Stimulated activated CD4-positive, alpha-beta T cell treated with anti-CD3 and anti-CD28 coated beads, Interleukin-4, amount 100 ng/mL, for 24 hours (primary cell): ENCODE measurements at places on chromosomes 2 and 18.

DNA sequence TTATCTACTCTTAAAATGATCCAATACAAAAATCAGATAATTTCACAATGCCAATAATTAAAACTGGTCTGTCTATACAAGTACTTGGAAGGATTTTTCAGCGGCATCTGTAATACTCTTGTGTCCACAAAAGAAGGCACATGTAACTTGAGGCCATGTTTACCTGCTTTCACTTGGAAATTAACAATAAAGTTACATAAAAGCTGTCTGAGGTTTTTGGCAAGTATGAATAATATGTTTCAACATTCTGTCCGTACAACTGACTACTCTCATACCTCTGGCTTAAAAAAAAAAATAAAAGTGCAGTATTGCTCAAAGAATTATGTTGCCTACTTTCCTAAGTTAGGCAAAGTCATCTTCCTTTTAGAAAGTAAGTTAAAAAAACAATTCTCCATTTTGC lies 253.6 kb downstream of the NBAS start:
- no peak for DNase-seq

DNA sequence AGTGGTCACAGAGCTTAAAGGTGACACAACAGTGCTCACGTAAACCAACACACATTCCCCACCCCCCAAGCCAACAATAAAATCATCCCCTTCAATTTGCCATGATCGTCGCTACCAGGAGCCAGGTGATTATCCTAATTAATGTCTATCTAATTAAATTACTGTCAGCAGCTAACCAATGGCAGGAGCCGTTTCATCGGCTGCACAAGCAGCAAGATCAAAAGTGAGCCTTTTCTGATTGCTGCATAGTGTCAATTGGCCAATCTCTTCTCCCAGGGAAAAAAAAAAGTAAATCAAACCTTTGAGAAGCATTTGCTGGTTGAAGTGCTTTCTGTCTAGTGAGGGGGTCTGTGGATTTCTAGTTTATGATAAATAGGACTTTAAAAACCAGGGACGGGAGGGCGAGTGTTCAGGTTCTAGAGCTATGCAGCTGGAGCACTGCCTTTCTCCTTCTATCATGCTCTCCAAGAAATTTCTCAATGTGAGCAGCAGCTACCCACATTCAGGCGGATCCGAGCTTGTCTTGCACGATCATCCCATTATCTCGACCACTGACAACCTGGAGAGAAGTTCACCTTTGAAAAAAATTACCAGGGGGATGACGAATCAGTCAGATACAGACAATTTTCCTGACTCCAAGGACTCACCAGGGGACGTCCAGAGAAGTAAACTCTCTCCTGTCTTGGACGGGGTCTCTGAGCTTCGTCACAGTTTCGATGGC lies at the start of gene TBR1:
TSS of gene TBR1 (plus strand) at position 311 of the 721 bp plus-strand sequence. CDS start at position 425, 114 bp downstream.
- no peak for DNase-seq

- DNase-seq, result no peak
Observed at GRCh38 chr2:30985493-30986230, 152.6 kb downstream of the GALNT14 start.

GRCh38 chr2:65059071-65059470 lies 2.9 kb downstream of the CEP68 start:
- no peak for DNase-seq

DNA sequence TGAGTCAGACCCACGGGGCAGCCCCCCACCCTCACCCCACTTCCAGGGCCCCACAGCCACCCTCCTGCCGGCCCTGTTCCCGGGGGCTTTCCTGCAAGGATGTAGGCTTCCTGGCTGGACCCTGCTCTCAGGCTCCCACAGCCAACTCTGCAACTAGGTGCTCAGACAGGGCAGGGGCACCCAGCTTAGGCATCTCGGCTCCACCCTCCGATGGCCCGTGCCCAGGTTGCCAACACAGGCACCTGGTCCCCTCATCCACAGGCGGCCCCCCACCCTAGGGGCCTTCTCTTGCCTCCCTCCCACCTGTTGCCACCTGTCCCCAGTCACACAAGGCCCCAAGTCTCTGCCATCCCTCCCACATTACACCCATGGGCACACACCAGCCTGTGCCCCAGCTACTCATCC lies 34.6 kb downstream of the HS6ST1 start:
- no peak for DNase-seq

- no peak for DNase-seq
Observed at GRCh38 chr2:164055623-164056022, 319.8 kb upstream of the FIGN start.

DNA sequence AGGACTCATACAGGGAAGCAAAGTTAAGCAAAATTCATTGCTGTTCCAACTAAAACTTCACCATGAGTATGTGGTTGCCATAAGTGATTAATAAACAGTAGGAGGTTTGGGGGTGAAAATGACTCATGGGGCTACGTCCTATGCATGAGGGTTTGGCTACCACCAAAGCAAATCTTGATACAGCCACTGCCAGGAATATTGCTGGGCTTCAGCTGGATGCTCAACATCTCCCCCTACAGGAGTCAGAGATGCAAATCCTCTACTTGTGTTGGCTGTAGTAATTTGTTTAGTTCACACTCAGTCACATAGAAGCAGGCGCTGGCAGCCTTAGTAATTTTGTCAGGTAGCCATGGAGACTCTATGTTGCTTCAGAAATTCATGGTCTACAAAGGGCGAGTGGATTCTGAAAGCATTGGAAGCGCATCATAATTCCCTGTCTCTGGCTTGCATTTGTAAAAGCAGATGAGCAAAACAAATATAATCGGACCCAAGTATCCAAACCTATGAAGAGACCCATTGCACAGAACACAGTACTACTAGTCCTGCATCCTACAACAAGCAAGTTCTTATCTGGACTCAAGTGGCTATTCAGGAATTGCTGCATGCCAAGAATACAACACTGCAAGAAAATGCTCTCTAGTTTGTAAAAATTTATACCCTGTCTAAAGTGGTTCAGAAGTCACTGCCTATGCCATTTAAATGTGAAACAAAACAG lies 76.0 kb downstream of the CD28 start:
- DNase-seq, result peak; percentile 83

DNA sequence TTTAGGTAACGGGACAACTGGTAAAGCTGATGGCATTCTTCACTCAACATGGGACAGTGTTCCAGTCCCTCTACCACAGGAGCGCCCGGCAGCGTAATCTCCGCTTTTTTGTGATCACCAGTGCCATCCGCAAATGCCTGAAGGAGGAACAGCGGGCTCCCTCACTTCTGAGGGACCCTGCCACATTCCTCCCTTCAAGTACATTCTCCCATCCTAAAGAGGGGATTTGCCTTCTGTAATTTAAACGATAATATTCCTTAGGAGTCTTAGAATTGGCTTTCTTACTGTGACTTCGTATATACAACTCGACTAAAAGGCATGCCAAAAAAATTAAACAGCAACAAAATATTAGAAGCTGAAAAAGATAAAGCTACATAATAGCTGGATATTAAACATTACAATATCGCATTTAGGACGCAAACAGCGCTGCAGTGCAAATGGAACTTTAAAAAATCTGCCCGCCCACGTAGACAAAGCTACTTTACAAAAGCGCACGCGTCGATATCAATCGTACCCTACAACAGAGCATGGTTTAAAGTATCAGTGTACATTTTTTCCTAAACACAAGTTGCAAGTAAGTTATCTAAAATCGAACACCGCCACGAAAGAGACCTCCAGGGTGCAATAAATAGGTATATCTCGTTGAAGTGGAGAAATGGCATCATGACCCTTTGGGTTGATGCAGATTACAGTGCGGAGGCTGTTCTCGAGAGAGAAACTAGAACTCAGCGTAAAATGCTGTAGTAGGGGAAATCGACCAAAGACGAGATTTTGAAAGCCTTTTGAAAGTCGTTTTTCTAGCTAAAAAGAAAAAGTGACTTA lies 2.3 kb upstream of the VSNL1 start:
- no peak for DNase-seq

DNA sequence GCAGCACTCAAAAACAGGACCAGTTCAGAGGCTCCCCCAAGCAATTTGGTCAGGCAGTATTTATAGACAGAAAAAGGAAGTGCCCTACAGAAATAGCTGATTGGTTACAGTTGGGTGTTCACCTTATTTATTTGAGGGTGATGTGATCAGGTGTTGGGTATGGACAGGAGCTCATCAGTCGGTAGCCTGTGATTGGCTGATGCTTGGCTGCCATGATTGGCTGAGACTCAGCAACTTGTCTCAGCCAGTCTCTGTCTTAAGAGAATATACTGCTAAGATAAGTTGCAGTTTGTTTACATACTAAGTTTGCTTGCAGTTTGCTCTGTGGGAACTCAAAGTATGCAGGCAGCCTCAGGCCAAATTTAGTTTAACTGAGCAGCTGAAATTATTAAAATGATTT lies 9.4 kb downstream of the ABCG8 start:
- DNase-seq, result no peak

GRCh38 chr2:64363848-64364247 lies 90.1 kb upstream of the LGALSL start:
- no peak for DNase-seq

DNA sequence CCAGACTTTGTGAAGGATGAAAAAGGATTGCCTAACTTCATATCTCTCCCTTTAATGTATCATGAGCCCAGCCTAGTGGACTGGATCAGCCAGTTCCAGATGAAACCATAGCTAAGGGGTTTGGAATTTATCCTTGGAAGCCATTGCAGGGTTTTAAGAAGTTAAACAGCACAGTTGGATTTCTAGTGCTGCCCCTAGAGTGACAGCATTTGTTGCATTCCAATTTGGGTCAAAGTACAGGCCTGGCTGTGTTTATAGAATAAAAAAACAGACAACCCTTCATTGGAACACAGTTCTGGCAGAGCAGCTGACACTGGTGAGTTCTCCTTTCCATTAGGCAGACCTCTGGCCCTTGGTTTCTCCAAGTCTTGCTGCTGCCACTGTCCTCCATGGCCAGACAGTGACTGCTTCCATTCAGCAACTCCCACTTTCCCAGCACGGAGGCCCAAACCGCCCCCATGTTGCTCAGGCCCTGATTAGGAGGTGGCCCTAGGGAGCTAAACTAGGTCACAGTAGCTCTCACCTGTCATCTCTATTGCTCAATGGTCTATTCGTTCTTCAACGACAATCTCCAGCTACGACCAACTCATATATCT lies 8.0 kb downstream of the GPR39 start:
- no peak for DNase-seq

- DNase-seq, result no peak
Observed at GRCh38 chr2:9673914-9674481, 43.2 kb upstream of the YWHAQ start.

GRCh38 chr18:1993866-1994265 lies 577.4 kb downstream of the METTL4 start:
- no peak for DNase-seq

- no peak for DNase-seq
Observed at GRCh38 chr2:32485399-32485798, 128.6 kb downstream of the BIRC6 start.

- no peak for DNase-seq
Observed at GRCh38 chr2:168962636-168963035, 61.5 kb downstream of the G6PC2 start.

GRCh38 chr2:55239656-55240222 lies 7.3 kb downstream of the RPS27A start:
- no peak for DNase-seq

DNA sequence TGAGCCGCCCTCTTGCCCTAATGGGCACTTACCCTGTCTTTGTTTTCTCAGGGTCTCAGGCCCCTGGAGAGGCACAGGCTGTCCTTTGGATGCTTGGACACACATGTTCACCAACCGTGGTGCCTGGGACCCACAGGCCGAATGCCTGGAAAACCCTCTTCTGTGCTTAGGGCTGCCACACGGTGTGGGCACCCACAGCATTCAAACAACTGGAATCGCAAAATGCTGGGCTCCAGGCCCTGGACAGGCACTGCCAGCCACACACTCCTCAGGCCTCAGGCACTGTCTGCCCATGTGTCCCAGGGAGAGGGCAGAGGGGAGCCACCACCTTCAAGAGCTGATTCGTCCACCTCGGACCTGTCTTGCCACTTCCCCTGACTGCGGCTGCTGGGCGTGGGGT lies 123.1 kb upstream of the ACKR3 start:
- no peak for DNase-seq

DNA sequence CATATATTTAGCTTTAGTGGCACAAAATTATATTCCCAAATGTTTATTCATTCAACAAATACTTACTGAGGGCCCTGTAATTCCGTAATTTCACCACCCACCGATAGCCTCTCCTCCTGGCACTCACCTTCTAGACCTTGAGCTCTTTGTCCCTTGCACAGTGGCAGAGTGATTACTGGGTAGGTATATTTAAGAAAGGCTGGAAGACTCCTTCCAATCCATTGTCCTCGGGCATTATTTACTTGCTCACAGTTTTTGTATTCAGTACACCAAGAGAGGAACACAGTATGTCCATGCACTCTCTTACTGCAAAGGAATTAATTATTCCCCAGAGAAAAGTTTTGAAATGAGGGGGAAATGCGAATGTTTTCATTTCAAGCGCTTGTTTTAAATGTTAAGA lies 1.1 kb upstream of the CDCA7 start:
- DNase-seq, result no peak

- no peak for DNase-seq
Observed at GRCh38 chr2:149037851-149038250, 648 bp upstream of the LYPD6B start.

- DNase-seq, result peak; percentile 25
Observed at GRCh38 chr2:236366397-236366796, 102.2 kb upstream of the ASB18 start.

- DNase-seq, result no peak
Observed at GRCh38 chr18:67260841-67261240, 255.7 kb downstream of the DSEL start.

- DNase-seq, result no peak
Observed at GRCh38 chr18:48934723-48935432, 15.9 kb downstream of the SMAD7 start.

GRCh38 chr18:11071300-11071699 lies 78.1 kb downstream of the PIEZO2 start:
- DNase-seq, result no peak

- DNase-seq, result no peak
Observed at GRCh38 chr2:69957965-69958364, 3.5 kb downstream of the ASPRV1 start.

- no peak for DNase-seq
Observed at GRCh38 chr2:237254369-237254861, 159.5 kb downstream of the COL6A3 start.
